ENCODE measurements at places on chromosomes 16 and 17.

GRCh38 chr17:2071455-2072281 lies 16.8 kb downstream of the HIC1 start:
- DNase-seq = no peak

DNA sequence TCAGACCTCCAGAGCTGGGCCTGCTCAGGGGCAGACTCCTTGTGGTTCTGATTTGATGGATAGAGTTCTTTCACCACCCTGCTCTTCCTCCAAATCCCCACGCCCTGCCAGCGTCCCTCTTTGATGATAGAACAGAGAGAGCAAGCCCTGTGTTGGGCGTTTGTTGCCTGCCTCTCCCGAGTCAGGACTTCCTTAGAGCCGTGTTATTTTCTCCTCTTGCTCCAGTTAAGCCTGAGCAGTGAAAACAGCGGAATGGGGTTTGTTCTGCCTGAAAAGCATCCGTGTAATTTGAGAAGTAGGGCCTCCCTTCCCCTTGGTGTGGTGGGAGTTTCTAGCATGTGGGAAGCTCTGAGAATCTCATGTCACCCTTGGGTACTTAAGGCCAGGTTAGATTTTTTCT lies 22.1 kb downstream of the TMEM94 start:
- no peak for DNase-seq

GRCh38 chr17:17108451-17109049 lies 66.3 kb downstream of the MPRIP start:
- DNase-seq = peak; percentile 33

DNA sequence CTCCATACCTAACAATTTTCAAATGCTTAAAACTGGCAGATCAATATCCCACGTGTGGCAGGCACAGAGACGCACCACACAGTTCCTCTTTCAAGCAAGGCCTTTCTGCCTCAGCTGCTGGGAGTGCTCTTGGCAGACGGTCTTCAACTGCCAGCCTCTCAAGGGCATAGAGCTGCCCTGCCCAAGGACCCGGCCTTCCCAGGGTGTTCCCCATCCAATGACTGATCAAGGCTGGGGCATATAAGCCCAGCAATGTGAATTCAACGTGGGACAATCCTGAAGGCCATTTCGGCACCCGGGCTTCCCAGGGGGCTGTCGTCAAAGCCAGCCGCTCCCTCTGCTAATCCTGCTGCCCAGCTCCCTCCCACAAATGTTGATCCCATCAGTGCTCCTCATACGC lies 107.1 kb downstream of the STX8 start:
- DNase-seq = no peak

DNA sequence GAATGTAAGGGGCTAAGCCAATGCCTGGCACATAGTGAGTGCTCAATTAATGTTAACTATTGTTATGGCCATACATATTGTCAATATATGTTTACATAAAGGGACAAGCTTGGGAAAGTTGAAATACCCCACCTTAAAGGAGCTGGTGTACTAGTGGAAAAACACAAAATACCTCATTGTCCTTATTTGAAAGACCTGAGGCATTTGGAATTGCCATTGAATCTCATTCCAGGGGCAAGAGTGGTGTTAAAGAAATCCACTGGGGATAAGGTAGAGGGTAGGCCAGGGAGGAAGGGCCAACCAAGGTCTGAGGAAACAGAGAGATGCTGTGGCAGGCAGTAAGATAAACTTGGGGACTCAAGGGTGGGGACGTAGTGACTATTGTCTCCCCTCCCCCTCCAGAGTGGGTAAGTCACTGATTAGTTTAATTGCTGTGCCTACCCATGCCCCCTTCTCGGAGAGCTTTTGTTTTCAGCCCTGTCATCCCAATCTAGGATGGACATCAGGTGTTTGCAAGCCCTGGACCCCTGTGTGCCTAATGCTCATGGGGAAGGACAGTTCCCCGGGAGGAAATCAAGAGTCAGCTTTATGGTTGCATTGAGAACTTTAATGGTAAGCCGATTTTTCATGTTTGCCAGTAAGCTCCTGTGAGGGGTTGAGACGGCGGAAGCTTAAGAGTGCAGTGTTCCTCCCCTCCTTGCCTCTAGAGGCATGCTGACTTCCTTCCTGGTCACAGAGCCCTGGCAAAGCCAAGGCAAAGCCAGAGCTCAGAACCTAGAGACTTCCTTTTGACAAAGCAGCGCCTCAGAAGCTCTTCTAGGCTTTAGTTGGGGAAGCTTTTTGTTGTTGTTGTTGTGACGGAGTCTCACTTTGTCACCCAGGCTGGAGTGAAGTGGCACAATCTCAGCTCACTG lies 2.5 kb upstream of the HEATR9 start:
- DNase-seq = no peak

DNA sequence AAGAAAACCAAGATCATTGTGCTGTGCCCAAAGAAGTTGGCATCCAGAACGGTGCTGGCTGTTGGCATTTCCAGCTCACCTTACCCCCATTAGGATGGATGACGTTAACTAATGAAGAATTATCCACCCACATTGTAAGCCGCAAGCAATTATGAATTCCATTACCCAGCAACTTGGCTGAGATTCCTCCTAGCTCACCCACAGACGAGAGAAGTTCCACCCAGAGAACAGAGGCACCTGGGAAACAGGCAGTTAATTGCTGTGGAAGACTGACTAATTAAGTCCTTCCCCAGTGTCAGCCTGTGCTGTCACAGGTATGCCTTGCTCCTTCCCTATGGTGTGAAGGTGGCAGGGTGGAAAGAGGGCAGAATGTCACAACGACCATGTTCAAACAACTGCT lies 456.2 kb upstream of the CDH5 start:
- DNase-seq = no peak
